ENCODE measurements at places on chromosomes 4 and X. TPM values are rescaled to one million over a fixed set of nuclear protein-coding genes. Genes with fewer than 3 reads are reported as not detected.

The PASD1 gene
- total RNA-seq: not detected

The ITIH6 gene
- not detected for total RNA-seq

The TMEM150C gene
- total RNA-seq: 4.7 TPM

The FGA gene
- total RNA-seq: not detected

The ASB11 gene
- not detected for total RNA-seq

The MAGEE2 gene
- total RNA-seq: not detected

The TBC1D1 gene
- 260 TPM for total RNA-seq

The ATP5ME gene
- total RNA-seq: 213 TPM

The FABP2 gene
- total RNA-seq: not detected

The USO1 gene
- 47.6 TPM for total RNA-seq

The PRR27 gene
- total RNA-seq: not detected

The MSX1 gene
- total RNA-seq: 21.0 TPM

The GAGE2A gene
- total RNA-seq: not detected

The AP1AR gene
- 25.4 TPM for total RNA-seq

The RNF113A gene
- total RNA-seq: 14.9 TPM

The PCDH18 gene
- 0.13 TPM for total RNA-seq

The SMIM14 gene
- total RNA-seq: 8.4 TPM

The PRKG2 gene
- total RNA-seq: under 0.01 TPM

The TLR3 gene
- 8.1 TPM for total RNA-seq

The DGAT2L6 gene
- total RNA-seq: not detected

The NIPAL1 gene
- total RNA-seq: 2.5 TPM

The ASB12 gene
- total RNA-seq: not detected

The HERC6 gene
- total RNA-seq: 23.6 TPM

The CABS1 gene
- total RNA-seq: not detected

The RBMXL3 gene
- total RNA-seq: not detected

The GPR82 gene
- not detected for total RNA-seq

The XAGE1A gene
- total RNA-seq: not detected

The SPATA18 gene
- 6.8 TPM for total RNA-seq

The NAP1L5 gene
- total RNA-seq: 6.5 TPM

The FAM133A gene
- total RNA-seq: not detected

The NKX1-1 gene
- total RNA-seq: not detected

The FBXO8 gene
- total RNA-seq: 16.5 TPM

The ARSJ gene
- 27.6 TPM for total RNA-seq

The PCYT1B gene
- total RNA-seq: not detected

Measured in mammary microvascular endothelial cell (primary cell).